ENCODE measurements at places on chromosomes 12 and 14.

GRCh38 chr14:92635896-92636295 lies 112.5 kb downstream of the LGMN start:
- no peak for DNase-seq

DNA sequence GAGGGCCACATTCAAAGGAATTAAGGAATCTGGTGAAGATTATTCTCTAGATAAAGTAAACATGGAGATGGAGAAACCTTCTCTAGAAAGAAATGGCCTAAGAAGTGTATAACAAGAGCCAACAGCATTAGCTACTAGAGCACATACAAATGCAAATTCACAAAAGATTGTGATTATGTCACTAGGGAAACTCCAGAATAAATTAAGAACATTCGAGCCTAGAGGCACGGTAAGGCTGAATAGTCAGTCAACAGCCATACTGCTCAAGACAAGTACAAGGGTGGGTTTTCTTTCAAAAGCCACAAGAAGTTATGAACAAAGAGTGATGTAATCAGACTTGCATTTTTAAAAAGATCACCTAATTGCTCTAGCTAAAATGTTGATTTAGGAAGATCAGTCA lies 25.4 kb downstream of the PPP4R3A start:
- no peak for DNase-seq

GRCh38 chr12:49543221-49543913 lies 4.5 kb downstream of the KCNH3 start:
- DNase-seq, result no peak

GRCh38 chr12:6369916-6370575 lies 5.3 kb downstream of the SCNN1A start:
- DNase-seq, result no peak

GRCh38 chr14:103121846-103122584 lies 1.2 kb upstream of the TNFAIP2 start:
- DNase-seq, result no peak

DNA sequence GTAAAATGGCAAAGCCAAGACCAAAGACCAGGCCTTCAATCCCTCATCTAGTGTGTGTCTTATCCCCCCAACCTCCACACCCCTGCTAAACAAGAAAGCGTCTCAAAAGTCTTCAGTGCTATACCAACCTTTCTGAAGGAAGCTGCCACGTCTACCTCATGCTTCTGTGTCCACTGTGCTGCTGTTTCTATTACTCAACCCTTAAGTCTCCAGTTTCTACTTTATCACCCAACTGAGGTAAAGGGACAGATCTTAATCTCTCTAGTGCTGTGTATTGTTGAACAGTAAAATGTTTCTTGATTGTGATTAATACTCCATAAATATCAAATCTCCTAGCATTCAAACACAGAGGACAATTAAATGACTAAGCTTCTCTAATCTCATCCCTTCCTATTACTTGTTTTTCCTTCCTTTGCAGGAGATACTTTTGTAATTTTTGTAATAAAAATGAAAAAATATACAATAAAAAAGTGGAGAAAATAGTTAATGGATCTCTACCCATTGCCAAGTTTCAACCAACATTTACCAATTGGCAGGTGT lies 23.3 kb downstream of the BTBD7 start:
- DNase-seq, result no peak

GRCh38 chr12:130568501-130568900 lies 147.6 kb downstream of the RIMBP2 start:
- DNase-seq, result no peak

DNA sequence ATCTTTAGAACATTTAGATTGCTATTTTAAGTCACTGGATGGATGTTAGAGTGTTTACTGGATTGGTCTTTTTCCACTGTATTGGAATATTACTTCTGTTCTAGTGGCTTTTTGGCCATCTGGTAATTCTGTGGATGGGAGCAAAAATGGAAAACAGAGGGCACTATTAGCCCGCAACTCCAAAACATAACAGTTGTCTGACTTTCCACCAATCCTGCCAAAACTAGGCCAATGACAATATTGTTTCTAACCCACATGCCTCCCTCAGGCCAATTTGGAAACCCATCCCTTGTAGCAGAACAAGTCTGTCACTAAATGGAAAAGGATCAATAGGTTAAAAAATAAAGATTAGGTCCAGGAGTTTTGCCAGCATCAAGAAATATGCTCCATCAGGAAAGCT lies 97.8 kb downstream of the ETNK1 start:
- no peak for DNase-seq

DNA sequence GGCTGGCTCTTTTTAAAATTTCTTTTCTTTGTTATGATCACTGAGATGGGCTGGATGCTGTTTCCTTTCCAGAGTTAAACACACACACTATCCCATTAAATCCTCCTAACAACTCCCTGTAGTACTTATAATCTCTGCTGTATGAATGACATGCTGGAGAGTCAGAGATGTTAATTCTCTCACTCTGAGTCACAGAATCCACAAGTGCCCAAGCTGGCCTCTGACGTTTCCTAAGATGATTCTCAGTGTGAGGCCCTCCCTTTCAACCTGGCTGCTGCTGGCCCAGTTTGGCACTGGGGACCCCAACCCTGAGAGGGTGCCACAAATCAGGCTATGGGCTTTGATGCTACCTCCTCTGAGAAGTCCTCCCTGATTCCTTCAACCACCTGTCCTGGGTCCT lies 5.4 kb downstream of the NOS1 start:
- DNase-seq, result no peak

DNA sequence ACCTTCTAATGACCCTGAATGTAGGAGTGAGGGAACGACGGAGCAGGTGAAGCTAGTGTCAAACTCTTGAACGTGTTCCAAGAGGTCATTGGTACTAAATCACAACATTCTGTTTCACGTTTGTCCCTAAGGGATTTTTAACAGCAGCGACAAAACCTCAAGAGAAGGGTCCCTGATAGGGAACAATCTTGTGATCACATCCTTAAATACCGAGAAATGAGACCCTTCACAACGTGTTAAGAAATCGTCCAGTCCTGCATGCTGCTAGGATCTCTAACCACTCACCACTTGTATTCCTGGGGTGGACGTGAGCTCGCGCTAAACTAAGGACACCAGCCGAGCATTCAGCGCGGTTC lies 134.1 kb upstream of the KRAS start:
- DNase-seq, result no peak

DNA sequence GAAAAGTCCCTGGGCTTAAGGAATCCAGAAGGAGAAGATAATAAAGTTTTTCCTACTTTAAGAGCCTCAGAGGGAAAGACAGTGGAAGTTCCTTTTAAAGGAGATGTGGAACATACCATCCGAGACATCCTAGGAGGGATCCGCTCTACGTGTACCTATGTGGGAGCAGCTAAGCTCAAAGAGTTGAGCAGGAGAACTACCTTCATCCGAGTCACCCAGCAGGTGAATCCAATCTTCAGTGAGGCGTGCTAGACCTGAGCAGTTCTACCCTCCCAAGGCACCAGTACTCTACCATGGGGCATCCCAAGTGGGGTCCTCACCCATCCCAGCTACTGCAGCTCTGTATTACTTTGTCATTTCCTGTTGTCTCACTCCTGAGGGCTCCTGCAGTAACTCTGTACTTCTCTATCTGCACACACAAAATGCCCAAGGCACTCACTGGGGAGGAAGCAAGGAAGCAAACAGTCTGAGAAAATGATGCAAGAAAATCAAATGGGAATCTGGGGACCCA lies 3.8 kb downstream of the TINF2 start:
- no peak for DNase-seq

GRCh38 chr14:101564444-101564776 lies 3.1 kb downstream of the DIO3 start:
- no peak for DNase-seq

DNA sequence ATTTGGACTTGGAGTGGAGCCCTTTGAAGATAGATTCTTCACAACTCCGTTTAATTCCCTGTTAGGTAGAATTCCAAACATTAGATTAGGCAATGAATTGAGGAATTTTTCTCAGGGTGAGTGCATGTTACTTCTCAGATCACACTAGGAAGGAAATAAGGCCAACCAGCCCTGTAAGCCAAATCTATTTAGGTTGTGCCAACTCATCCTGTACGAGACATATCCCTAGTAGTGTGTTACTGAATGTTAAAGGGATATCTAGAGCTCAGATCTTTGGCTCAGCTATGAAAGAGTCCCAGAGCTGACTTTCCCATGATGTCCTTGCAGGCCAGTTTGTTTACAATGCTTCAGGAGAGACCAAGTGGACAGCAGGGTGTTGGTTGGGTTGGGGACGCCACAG lies 45.6 kb downstream of the GPHB5 start:
- no peak for DNase-seq

DNA sequence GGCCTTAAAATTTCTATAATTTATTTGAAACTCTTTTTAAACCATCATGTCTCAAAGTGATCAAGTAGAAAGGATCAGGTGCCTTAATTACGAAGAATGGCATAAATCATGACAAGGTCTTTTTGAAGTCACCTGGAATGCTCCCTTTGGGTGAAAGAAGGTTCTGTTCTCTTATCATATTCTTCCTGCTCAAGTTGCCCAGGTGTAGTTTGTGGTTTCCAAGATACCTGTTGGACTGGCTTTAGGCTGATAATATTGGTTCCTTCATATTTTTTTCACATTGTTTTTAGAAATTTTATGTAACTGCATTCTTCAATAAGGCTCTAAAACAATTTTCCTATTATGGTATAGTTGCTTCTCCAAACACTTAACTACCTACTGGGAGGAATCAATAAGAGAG lies 29.2 kb downstream of the RASSF3 start:
- no peak for DNase-seq

GRCh38 chr12:57758552-57759359 lies 3.9 kb downstream of the MARCHF9 start:
- no peak for DNase-seq

- no peak for DNase-seq
Measured at GRCh38 chr12:51188359-51189051, 15.6 kb upstream of the TFCP2 start.

DNA sequence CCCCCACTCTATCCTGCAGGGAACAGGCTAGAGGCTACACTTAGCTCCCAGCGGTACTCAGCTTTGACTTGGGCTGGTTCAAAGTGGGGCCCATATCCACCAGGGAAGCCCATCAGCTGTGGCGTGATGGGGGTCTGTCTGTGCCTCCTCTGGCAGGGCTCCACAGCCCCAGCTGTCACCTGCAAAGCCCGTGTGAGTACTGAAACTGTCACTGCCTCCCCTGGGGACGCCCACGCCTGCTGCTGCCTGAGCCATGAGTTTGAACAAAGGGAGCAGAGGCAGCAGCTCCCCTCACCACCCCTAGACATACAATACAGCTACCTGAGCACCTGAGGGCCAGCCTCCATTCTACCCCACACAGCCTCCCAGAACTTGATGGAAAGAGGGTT lies 5.0 kb downstream of the REM2 start:
- DNase-seq, result peak; percentile 40

DNA sequence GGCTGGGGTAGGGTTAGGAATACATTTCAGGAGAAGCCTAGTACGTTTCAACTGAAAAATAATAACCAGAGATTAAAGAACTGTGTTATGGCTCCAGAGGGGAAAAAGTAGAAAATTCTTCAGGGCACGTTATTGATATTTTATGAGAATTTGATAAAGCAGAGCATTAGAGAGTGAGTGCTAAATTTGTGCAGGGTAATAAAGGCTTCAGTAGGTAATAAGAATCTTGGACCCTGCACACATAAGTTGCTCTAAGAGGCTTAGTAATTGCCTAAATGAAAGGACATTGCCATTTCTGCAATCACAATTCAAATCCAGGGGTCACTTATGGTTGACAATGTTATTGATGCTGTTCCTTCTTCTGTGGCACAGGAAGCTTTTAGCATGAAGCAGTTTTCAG lies 439.4 kb upstream of the DCN start:
- DNase-seq, result no peak

- no peak for DNase-seq
Measured at GRCh38 chr14:92651758-92652406, 96.5 kb downstream of the LGMN start.

DNA sequence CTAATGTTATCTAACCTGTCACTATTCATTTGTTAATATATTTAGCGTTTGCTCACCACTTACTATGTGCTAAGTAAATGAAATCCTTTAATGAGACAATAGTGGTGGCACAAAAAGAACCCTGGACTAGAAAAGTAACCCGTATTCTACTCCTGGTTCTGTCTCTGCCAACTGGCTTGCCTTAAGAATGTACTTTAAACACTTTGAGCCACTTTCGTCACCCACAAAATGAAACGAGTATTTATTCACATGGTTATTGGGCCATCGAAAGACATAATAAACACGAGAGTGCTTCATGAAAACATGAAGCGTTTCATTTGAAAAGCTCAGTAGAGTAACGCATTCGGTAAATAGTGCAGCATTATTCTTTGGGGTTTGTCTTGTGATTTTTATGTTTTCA lies 254.7 kb downstream of the EGLN3 start:
- no peak for DNase-seq

DNA sequence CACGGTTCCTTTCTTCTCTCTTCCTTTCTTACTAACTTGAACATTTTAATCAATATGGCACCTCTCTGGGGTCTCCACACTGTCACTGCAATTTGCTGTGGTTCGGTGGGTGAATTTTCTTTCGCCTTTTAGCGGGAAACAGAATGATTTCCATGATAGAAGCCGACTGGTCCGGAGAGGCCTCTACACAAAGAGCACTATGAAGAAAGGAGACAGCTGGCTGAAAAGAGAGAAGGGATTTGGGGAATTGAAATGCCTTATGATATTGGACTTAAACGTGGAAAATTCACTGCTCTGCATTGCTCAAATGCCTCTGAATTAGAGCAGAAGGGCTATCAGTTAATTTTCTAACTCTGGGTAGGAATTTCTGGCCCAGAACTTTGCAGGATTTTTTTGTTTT lies 55.9 kb downstream of the KCNA5 start:
- no peak for DNase-seq

- no peak for DNase-seq
Measured at GRCh38 chr14:77037938-77038568, 9.5 kb upstream of the IRF2BPL start.

GRCh38 chr14:52827426-52827825 lies 36.0 kb upstream of the GNPNAT1 start:
- DNase-seq, result no peak

- no peak for DNase-seq
Measured at GRCh38 chr12:93751864-93752610, 74.9 kb downstream of the CRADD start.

- DNase-seq, result no peak
Measured at GRCh38 chr12:224330-224729, 10.4 kb upstream of the SLC6A12 start.

- peak; percentile 11 for DNase-seq
Measured at GRCh38 chr12:52213564-52214420, 19.3 kb upstream of the KRT7 start.

DNA sequence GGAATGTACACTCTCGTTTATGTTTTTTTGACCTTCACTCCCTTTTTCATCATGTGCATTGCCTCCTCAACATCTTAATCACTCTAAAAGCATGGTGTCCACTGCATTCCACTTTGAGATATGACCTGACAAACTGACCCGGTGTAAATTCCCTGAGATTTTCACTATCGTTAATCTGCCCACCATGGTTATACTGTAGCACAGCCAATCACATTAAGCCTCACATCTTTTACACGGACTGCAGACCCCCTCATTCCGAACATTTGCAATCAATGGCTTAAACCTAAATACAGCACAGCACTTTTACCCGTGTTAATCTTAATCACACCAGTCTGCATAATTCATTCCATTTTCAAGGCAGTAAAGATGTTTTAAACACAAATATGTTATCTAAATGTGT lies 2.4 kb downstream of the RERG start:
- no peak for DNase-seq
